Progenitor cell of endocrine pancreas (in vitro differentiated cells): ENCODE measurements at places on chromosomes 2 and 18. TPM values are rescaled to one million over a fixed set of nuclear protein-coding genes. Genes with fewer than 3 reads are reported as not detected.

DNA sequence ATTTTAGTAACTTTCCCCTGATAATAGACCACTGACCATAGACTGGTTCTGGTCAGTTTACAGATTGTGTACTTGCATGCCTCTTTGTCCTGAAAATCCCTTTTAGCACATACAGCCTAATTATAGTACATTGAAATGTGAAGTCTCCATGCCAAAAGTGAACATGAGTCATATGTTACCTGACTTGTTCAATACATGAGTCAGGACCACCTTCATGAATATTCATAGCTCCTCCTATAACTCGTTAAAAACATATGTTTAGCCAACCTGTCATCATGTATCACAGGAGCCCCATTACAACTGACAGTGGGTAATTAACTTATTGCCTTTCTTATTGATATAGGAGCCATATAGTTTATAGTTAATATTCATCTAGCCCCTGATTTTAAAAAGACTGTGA is 78.6 kb downstream of the SH3YL1 start:
- DNase-seq = no peak

DNA sequence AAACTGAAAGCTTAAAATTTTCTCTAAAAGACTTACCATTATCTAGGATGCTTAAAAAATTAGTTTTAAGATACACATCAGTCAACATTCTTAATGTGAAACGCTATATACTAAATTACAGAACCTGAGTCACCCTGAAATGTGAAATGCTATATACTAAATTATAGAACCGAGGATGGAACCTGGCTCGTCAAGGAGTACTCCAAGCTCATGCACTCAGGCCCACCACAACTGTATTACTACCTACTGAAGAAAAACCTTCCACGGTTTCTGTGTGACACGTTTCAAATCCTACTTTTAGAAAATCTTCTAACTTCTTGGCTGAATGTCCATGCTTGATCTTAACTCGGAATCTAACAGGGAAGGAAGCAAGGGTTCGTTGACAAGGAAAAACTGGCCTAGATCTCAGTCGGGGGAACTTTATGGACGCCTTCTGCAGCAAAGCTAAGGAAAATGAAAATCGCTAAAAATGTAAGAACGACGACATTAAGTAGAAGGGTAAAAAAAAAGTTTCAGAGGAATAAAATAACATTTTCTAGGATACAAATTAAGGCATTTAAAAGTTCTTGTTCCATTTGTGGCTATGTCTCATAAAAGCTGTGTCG is 1.4 kb downstream of the PRKD3 start:
- no peak for DNase-seq

DNA sequence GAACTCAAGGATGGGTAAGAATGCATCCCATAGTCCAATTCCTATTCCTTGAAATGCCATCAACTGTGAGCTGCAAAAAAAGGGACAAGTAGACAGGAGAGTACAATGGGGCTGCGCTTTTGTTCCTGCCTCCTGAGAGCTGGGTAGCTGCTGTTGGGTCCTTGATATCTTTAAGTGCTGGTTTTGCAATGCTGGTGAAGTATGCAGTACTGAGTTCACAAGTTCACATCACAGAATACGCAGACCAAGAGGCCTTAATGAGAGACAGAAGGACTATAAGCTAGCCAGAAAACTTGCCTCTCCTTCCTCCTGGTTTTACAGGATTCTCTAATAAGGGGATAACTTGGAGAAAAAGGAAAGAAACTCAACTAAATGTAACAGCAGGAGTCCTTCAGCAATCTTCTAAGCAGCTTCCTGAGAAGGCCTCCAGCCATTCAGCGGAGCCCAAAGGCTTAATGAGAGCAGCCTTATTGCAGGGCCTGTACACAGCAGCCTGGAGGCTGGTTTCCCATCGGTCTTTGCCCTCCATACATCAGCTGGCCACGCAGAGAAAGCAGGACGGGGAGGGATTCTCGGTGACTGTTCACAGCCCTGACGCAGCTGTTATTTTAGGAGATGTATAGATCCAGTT is 293.1 kb downstream of the CDCA7 start:
- DNase-seq = no peak

GRCh38 chr18:79042276-79042675 is 26.9 kb upstream of the ATP9B start:
- DNase-seq = no peak

DNA sequence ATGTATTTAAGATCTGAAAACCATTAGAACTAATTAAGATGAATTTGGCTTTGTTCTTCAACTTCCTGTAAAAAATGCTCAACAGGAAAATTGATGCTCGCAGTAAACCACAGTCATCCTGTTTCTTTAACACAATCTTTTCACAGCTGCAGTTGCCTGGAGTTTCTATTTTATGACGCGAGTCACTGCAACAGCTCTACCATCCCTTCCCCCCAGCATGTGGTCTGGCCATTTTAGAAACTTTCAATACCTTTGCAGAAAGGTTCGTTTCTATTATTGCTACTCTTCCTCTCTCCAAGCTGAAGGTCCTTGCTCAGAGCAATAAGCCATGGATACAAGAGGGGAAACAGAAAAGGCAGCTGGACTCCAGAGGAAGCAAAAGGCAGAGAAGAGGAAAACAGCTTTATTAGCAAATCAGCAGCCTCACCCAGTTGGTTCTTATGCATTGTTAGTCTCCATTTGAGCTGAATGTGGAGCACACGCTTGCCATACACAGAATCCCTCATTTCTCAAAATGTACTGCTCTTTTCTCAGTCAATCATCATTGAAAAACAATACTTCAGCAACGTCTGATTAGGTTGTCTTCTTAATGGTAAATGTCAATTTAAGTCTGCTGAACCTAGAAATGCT is 3.9 kb downstream of the WIPF1 start:
- no peak for DNase-seq

- no peak for DNase-seq
Measured at GRCh38 chr18:78820161-78820834, 159.3 kb upstream of the SALL3 start.

DNA sequence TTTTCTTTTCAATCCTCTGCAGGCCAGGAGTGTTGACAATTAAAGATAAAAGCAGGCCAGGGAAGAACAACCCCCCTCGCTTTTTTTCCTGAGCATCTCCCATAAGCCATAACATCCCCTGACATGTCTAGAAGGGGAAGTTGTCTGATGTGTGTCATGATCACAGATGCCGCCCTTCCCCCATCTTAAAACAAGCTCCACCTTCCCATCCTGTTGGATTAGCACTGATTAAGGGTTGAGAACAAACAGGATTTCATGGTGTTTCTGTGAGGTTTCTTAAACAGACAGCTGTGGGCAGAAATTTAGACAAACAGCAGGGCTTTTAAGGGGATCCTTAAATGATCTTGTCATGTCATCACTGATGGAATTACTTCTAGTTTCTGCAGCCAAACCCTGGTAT is 59.4 kb upstream of the UPP2 start:
- no peak for DNase-seq

DNA sequence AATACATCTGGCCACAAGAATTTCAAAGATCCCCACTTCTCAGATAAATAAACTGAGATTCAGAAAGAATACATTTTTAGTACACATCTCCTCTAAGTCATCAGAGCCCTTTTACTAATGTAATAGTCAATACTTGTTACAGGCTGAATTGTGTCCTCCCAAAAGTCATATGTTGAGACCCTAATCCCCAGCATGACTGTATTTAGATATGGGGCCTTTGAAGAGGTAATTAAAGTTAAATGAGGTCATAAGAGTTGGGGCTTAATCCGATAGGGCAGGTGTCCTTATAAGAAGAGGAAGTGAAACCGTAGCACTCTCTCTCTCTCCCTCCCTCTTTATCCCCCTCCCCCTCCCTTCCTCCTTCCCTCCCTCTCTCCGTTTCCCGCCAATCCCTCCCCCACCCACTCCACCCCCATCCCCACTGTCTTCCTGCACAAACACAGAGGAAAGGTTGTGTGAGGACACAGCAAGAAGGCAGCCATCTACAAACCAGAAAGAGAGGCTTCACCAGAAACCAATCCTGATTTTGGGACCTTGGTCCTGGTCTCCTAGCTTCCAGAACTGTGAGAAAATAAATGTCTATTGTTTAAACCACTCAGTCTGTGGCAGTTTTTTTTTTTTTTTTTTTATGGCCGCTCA is 66.6 kb upstream of the ZNF397 start:
- no peak for DNase-seq

GRCh38 chr2:170243898-170244297 is 66.0 kb downstream of the MYO3B start:
- no peak for DNase-seq

DNA sequence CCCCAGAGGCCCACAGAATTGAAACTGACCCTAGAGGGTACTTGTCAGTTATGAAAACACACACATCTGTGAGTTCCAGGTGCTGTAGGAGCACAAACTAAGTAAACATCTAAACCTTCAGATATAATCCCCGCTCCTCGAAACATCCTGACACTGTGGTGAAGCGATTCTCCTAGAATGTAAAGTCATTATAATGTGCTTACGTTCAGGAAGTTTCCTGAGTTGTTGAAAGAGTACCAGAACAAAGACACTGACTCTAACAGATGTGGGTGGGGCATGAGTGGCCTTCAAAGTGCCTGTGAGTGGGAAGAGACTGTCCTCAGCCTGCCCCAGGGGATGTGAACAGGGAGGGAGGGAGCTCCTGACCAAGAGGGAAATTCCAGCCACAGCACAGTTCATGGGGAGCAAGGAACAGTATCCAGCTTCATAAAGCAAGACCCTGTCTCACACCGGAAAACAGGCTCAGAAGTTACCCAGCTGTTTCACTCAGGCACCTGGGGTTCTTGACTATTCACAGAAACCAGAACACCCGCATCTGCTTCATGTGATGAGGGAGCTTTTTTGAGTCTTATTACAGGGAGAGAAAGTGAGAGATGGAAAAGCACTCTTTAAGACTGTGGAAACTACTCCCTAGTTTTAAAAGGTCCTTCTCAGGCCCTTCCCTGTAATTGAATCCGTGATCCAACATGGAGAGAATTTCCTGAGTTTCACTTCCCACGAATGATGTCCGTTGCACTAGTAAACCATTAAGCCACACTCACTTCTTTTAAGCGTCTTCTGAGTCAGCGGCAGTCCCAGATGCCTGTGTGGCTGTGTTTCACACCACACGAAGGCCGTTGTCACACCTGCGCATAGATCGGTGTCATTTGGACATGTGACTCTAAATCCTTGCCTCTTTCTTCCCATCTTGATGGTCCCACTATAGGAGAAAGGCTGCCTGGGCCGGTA is 88.6 kb upstream of the EML6 start:
- no peak for DNase-seq

GRCh38 chr2:205539603-205540002 is 142.7 kb upstream of the NRP2 start:
- no peak for DNase-seq

DNA sequence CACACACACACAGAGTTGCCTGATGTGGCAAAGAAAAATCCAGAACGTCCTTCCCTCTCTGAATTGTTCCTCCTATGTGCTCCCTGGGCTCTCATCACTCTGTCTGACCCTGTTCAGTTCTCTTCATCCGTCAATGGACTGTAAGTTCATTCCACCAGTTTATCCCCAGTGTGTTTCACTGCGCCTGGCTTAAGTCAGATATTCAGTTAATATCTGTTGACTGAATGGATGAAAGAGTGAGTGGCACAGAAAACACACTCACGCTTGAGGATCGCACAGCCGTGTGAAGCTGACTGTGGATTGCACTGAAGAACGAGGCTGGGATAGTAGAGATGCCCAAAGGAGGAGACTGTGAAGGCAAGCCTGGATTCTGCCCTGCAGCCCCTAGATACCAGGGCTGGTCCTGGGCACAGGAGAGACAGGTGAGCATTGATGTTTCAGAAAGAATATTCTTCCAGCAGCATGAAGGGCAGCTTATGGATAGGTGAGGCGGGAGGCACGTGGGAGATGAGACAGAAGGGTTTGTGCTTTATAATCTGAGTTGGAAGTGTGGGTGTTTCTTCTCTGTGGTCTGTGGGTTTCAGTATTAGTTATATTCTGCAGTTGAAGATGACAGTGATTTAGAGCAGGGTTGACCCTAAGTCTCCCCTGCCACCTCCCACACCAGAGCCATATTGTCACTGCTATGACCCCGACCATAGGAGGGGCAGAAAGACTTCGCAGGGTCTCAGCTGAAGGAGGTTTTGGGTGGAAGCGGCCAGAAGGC is 129.9 kb downstream of the SOCS6 start:
- DNase-seq = no peak

DNA sequence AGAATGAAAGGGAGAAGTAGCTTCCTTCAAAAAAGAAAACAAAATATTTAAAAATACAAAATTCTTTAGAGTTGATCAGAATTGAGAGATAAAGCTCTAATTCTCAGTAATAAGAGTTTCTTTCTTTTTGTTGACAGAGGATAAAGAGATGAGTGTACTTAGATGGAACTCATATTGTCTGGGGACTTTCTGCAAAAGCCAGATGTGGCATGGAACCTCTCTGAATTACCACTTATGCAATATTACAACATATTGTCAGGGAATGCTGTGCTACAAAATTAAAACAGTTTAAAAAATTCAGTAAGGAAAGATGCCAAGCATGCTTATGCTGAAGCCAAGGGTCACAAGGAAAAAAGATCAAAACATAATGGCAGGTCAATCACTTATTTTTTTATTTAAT is 386.6 kb upstream of the LRATD1 start:
- DNase-seq = no peak

DNA sequence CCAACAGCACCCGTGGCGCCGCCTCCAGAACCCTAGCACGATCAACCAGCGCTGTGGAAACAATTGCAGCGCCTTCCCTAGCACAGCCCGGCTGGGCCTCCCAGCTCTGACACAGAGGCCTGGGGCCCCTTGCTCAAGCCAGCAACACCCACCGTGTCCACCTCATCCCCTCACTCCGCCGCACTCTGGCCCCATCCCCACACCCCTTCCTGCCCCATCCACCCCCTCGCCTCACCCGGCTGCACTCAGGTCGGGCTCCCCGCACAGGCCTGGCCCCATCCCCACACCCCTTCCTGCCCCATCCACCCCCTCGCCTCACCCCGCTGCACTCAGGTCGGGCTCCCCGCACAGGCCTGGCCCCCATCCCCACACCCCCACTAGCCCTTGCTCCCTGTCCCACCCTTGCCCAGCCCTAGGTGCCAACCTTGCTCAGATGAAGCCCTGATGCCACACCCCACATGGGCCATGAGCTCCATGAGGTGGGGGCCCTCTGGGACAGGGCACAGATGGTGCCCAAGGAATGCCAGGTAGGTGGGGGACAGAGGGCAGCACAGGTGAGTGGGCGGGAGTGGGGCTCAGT is 28.7 kb downstream of the KIF1A start:
- DNase-seq = no peak

GRCh38 chr2:64406407-64406774 is 47.6 kb upstream of the LGALSL start:
- DNase-seq = no peak

DNA sequence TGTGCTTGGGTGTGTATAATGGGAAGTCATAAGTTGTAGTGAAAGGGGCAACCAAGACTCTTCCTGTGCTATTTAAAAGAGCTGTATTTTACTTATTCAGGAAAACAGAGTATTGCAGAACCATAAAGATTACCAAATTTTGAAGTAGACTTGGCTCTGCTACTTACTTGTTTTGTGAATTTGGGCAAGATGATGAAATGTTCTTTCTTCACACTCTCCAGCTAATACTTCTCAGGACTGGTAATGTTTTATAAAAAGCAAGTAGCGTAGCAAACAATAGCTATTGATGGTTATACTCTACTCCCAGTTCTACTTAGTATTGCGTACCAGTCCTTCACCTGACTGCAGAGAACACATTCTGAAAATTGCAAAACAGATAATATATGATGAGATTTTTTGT is 374.1 kb downstream of the ARHGAP15 start:
- DNase-seq = no peak

Gene IL37
- not detected in 2 replicates for total RNA-seq

Gene IGFBP2
- 249 and 274 TPM in 2 replicates for total RNA-seq

Gene LINC00305
- total RNA-seq = 0.71 and 1.6 TPM in 2 replicates

Gene CRYGA
- not detected in 2 replicates for total RNA-seq

Gene DTNA
- 25.4 and 34.0 TPM in 2 replicates for total RNA-seq

Gene CSRNP3
- total RNA-seq = 10.7 and 14.8 TPM in 2 replicates

Gene PARD3B
- 29.7 and 34.4 TPM in 2 replicates for total RNA-seq

Gene CPLX4
- total RNA-seq = not detected in 2 replicates

Gene GAL3ST2
- total RNA-seq = 0.51 and 0.84 TPM in 2 replicates

Gene RNASEH1
- total RNA-seq = 18.5 and 21.8 TPM in 2 replicates
